Spleen (tissue), 13 donors: ENCODE measurements at places on chromosomes 6 and 20.

DNA sequence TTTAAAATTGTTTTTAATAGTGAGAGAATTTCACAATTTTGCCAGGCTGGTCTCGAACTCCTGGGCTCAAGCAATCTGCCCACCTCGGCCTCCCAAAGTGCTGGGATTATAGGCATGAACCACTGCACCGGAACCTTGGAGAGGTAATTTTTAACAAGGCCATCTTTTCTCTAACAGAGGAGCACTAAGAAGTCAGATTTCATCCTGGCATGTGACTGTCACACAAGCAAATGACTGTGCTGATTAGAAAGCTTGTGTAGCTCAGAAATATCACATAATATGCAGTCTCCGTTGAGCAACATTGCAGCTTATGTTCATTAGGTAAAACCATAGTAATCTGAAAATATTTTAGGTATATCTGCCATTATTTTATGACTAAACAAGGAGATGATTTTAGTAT is 156.0 kb downstream of the CCDC170 start:
- DNase-seq = no peak

- peak; percentile 50 for DNase-seq
These were observed 15.7 kb downstream of the MTG2 start for GRCh38 chr20:62198496-62198895.

GRCh38 chr6:41656002-41656691 is 17.9 kb downstream of the MDFI start:
- peak; percentile 43 for DNase-seq

DNA sequence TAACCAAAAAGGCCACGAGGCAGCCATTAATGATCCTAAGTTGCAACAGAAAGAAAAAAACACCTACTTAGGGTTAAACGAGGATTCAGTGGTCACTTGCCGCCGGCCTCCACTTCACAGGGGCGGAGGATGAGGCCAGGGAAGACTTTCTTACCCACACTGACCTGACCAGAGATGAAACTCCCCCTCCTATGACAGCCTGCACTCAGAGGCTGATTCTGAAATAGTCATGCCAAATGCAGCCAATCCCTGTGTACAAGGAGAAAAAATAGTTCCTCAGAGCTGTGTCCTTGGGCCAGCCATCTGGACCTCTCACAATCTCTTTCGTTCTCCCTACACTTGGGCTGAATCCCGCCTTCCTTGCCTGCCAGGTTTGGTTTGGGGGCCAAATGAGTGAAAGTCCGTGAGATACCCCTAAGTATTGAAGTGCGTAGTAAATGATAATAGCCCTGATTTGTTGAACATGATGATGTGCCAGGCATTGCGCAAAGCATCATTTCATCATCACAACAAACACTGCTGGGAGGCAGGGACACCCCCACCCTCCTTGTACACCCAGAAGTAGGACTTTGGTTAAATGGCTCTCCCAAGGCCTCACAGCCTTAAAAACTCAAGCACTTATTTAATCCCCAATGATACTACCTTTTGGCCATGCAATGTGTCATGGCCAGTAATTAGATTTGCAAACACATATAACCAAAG is 3.2 kb upstream of the IRF4 start:
- DNase-seq = no peak

DNA sequence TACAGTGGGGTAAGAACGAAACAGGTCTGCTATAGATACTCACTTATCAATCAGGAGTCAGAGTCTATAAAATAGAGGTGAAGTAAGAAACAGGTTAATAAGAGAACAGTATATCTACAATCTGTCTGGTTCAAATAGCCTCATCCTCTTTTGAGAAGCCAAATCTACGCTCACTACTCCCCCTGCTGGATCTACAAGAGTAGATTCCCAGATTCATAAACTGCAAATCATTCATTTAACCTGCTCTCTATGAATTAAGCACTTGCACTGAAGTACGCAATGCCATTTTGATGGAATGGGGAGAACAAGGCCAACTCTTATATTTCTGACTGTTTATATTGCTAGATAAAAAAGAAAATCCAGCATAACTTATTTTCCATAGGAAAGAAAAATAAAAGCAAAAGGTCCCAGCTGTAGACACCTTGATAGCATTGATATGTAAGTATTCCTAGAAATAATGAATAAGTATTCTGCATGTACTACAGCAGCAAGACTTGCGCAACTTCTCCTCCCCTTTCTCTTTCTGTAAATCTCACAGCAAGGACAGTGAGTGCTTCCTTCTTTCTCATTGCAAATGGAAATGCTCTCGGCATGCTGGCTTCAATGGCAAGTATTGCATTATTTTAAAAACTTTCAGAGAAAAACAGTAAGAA is 92.3 kb downstream of the RFX6 start:
- no peak for DNase-seq

DNA sequence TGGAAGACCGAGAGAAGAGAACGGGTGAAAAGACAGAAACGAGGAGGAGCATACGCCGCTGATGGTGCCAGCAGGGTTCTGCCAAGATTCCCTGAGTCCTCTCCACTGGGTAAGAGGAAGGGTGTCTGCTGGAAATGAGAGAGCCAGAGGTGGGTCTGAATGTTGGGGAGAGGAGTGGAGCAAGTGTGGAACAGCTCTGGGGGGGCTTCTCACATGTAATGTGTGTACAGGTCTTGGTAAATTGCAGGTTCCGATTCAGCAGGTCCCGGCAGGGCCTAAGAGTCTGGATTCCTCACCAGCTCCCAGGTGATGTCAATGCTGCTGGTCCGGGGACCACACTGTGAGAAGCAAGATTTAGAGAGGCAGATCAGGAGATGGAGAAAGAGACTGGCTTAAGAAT is 1.5 kb upstream of the EBF4 start:
- DNase-seq = no peak

- DNase-seq = no peak
These were observed 152.3 kb downstream of the ZDHHC14 start for GRCh38 chr6:157533048-157533871.

DNA sequence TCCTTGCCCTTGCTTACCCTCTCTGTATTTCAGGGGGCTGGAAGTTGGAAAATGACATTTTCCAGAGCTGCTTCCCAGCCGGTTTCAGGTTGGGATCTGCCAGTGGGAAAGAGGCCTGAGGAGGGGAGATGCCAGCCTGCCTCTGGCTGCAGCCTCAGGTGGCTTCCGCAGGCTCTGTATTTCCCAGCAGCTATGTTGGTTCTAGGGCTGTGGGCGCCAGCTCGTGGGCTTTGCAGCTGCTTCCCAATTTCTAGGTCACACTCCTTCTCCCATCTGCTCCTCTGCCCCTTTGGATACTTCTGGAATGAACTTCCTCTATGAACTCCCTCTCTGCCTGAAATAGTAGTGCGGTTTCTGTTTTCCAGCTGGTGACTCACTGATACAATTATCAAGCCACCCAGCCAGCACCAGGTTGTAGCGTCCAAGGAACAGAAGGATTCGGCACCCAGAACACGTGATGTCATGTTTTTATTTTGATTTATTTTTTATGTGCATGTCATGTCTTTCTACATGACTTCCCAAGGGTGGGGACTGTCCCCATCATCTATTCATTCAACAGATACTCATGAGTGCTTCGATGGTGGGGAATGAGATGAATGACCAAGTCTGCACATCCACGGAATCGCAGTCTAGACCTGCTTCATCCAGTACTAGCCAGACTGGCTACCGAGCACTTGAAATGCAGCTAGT is 38.0 kb downstream of the TGM2 start:
- DNase-seq = peak; percentile 29

- DNase-seq = no peak
These were observed 7.2 kb downstream of the FYN start for GRCh38 chr6:111865909-111866546.

- no peak for DNase-seq
These were observed 39.5 kb downstream of the CRISP1 start for GRCh38 chr6:49826743-49827406.

DNA sequence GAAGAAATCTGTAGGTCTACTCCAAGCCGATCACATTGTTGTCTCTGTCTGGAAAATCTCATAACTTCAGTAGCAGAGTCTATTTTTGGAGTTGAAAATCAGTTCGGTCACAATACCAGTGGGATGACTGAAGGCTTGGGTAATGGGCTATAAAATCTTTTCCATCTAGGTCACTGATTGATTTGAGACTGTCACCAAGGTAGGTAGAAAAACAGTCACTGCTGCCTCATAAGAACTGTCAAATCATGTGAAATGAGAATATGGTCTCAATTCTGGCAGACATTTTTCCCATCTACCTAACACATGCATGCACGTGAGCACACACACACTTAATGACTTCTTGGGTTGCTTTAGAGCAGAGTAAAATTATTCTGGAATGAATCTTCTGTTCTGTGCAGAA is 1162.8 kb upstream of the CITED2 start:
- DNase-seq = no peak

DNA sequence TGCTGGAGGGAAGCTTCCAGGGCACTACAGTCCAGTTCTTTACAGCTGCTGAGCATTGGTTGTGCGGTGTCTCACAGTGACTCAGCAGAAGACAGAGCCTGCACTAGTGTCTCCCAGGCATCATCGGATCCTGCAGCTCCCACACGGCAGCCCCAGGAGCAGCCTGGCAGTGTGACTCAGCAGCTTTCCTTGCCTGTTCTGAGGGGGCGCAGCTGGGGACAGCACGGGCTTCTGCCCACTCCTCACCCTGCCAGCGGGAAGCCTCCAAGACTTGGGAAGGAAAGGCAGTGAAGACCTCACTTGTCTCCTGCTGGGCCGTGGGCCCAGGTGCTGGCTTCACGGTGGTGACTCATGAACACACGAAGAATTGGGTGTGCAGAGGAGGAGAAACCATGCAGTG is 165.4 kb downstream of the SYNDIG1 start:
- DNase-seq = no peak

DNA sequence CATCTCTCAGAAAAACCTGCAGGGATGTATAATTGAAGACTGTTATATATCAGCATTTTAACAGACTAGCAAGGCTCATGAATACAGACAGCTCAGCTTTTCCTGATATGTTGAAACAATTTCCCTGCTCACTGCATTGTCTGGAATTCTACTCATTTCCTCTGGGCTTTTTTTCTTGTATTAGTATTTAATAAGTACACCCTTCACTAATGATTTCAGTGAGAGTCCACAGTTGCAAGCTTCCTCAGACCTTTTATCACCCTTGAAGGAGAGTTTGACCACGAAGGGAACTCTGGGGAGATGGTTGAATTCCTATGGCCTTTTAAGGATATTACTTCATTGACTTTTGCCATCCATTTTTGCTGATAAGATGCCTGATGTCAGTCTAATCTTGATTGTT is 248.7 kb downstream of the ADGB start:
- DNase-seq = no peak

DNA sequence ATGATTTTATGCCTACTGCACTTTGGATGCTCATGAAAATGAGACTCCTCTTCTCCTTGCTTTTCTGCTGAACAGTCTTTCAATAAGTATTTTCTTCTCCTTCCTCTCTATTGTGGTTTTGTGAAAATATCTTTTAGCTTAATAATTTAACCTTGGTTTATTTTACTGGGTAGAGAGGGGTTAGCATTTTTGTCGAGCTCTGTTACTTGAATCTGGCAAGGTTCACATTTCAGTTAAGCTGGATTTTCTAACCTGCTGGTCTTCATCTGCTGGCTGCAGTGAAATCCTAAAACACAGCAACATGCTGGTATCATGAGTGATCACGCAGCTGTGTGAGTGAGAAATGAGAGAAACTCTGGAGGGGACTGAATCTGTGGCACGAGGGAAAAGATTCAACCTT is 222.7 kb upstream of the NOX3 start:
- DNase-seq = no peak

- no peak for DNase-seq
These were observed 36.6 kb downstream of the FAM229B start for GRCh38 chr6:112123982-112124381.

DNA sequence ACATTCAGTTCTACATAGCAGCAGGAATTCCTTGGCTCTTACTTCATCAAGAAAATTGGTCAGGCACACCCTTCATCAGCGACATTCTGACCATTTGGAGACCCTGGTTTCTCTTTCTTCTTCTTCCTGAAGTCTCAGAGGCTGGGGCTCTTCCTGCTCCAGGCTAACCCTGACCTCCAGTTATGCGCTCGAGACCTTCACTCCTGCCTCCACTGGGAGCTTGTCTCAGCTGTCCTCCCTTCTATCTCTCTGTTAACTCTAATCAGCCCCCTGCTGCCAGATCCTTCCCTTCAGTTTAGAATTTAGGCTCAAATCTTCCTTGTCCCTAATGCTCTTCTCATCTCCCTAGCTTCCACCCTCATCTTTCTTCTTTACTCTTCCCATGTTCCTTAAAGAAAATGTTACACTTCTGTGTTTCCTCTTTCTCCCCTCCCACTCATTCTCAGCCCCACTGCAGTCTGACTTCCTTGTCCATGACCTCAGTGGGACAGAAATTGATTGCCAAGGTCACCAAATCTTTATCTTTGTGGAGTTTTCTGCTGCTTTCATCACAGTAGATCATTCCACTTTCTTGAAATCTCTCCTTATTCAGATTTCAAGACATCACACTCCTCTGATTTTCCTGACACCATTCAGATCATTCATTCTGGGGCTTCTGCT is 8.4 kb upstream of the HLA-DOA start:
- no peak for DNase-seq

- DNase-seq = no peak
These were observed 140.5 kb upstream of the CDYL start for GRCh38 chr6:4635666-4636065.

DNA sequence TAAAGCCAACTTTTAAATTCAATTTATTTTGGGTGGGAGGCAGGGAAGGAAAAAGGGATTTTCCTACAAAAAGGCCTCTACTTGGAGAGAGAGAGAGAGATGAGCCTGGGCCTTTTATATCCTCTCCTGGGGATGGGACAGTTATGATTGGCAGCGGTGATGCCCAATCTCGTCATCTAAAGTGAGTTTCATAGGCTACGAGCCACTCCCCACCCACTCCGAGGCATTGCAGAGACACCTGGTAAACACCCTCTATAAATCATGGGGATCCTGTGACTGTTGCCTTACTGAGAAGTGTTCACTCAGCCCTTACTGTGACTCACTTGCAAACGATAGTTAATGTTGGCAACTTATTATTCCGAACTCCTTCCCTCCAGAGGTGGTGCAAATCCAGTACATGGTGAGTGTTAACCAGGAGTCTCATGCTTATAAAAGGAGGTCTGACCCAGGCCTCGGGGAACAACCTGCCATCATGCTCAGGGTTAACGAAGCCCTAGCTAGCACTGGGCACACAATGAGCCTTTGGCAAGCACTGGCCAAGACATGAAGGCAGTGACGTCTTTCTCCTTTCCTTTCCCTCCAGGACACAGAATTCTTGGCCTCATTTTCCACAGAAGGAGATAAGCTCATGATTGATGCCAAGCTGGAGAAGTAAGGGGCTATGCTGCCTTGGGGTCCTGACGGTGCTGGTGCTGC is 20.5 kb downstream of the BPIFB4 start:
- no peak for DNase-seq

GRCh38 chr20:10781526-10781925 is 107.7 kb upstream of the JAG1 start:
- DNase-seq = no peak
